CD4-positive, alpha-beta T cell treated with Interleukin-21 for 1 hour (primary cell): ENCODE measurements at places on chromosomes 6 and 20.

- DNase-seq, result no peak
Measured at GRCh38 chr20:4113615-4114603, 98.6 kb upstream of the RNF24 start.

GRCh38 chr20:57106692-57107091 lies 159.7 kb downstream of the BMP7 start:
- no peak for DNase-seq

GRCh38 chr6:161101517-161101916 lies 109.9 kb downstream of the MAP3K4 start:
- no peak for DNase-seq

DNA sequence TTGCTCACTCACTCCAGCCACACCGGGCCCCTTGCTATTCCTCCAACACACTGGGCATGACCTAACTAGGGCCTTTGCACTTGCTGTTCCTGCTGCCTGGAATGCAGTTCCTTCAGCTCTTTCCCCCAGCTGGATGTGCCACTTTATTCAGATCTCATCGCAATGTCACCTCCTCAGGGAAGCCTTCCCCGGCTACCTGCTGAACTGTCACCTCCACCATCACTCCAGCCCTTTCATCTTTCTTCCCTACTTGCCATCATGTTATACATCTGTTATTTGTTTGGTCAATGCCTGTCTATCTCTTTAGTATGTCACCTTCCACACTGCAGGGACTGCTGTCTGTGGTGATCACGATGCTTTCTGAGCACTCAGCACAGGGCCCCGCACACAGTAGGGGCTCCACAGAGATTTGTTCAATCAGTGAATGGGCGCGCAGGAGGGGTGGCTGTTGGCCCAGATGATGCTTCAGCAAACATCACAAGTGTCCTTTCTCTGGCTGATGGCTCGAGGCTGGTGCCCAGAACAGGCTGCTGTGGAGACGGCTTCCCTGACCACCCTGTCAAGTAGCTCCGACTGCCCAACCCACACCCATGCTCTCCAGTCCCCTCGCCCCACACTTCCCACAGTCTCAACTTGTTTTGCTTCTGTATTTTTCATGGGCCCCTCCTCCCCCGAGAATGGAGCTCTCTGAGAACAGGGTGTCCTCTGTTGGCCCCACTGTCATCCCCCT lies 31.8 kb downstream of the CEBPB start:
- DNase-seq, result no peak

GRCh38 chr6:139473231-139473701 lies 98.8 kb upstream of the CITED2 start:
- no peak for DNase-seq

DNA sequence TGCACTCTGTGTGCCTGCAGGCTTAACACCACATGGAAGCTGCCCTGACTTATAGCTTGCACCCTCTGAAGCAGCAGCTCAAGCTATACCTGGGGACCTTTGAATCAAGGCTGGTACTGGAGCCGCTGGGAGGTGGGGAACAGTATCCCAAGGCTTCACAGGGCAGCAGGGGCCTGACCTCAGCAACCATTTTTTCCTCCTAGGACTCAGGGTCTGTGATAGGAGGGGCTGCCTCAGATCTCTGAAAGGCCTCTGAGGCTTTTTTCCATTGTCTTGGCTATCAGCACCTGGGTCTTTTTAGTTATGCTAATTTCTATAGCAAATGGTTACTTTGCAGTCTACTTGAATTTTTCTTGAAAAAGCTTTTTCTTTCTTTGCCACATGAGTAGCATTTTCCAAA lies 80.2 kb upstream of the OPRM1 start:
- no peak for DNase-seq

DNA sequence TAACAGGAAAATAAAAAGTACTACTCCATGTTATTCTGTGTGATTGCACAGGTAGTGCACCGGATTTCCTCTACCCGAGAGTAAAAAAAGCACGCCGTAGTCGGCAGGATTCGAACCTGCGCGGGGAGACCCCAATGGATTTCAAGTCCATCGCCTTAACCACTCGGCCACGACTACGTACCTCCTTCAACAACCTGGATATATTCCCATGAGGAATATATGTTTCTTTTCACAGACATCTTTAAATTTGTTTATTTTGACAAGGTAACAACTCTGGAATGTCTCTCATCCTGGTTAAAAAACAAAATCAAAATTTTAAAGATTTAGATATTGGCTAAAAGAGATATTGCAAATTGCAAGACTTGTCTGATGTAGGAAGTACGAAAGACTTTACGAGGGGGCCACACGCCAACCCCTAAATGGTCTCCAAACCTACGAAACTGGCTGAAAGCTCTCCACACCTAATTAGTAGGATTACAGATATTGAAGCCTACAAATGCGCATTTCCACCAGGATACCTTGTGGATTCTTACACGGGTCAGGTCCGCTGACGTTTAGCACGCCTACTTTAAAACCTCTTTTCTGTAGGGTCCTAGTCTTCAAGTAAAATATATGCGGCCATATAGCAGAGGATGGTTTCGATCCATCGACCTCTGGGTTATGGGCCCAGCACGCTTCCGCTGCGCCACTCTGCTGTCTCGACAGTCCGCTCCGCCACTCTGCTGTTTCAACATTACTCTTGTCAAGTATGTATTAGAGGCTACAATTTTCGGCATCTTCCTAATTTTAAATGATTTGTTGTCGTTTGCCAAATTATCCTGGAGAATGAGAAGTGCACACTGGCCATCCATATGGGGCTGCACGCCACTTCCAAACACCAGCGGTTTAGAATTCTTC lies 52.2 kb upstream of the BTN3A2 start:
- DNase-seq, result peak; percentile 90

- DNase-seq, result no peak
Measured at GRCh38 chr20:59221049-59221706, 57.6 kb downstream of the ZNF831 start.

DNA sequence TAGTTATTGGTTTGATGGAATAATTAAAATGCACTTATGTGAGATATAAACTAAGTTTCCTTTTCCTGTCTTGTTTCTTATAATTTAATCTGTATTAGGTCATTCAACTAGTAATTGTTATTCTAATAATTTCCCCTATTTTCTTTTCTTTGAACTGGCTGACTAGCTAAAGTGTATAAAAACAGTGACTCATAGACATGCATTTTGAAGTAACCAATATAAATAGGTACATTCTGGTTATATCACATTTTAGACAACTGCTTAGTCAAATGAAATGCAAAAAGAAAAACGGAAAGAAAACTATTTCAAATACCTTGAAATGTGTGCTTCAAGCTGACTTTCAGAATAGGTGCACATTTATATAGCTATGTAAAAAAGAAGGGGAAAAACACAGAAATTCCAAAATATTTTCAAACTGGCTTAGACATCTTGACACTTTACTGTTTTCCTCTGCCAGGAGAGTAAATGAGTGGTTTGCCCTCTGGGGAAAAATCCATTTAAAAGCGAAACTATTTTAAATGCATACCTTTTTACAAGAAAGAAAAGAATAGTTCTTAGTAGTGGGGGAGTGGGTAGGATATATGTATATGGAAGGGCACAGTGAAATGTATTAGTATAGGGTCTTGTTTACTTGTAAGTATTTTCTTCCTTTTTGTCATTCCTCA lies 28.3 kb downstream of the KCNQ5 start:
- no peak for DNase-seq

DNA sequence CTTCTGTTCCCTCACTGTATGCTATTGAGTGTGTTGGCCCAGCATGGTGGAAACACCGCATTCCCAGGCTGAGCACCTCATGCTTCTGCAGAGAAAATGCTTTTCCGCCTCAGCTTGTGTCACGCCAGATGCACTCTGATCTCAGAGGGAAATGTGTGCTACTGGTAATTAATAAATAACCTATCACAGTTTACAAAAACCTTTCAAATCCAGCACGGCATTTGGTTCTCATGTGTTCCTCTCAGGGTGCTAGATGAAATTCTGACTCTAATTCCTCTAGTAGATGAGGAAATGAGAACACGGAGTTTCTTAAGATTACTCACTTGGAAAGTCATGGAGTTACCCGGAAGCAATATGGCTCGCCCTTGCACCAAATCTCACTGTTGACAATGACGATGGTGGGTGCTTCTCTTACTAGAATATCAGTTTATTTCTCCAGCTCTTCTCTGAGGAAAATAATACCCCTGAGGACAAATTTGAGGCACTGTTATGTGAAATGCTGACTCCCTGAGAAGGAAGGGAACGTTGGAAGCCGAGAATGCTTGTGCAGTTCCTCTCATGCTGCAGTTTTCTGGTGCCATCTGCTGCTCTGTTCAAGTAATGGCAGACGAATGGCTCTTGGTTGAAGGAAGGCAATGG lies 116.6 kb downstream of the RNF144B start:
- DNase-seq, result peak; percentile 51

DNA sequence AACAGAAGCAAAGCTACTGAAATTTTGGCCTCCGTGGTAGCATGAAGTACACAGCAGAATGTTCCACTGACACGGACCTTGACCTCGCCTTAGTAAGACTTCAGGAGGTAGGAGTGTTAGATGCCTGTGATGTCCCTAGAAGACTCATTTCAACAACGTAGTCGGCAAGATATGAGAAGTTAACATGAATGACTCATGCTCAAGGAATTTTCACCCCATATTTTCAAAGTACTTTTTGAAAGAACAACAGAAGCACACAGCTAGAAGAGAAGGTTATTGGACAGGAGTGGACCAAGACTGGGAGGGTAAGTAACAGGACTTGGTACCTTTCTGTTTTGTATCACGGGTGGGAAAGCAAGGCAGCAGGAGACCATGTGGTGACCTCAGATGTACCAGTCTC lies 78.0 kb downstream of the DZANK1 start:
- no peak for DNase-seq

GRCh38 chr20:56423886-56424285 lies 11.8 kb downstream of the CASS4 start:
- DNase-seq, result no peak

- DNase-seq, result no peak
Measured at GRCh38 chr20:12331236-12331635, 413.5 kb downstream of the BTBD3 start.

DNA sequence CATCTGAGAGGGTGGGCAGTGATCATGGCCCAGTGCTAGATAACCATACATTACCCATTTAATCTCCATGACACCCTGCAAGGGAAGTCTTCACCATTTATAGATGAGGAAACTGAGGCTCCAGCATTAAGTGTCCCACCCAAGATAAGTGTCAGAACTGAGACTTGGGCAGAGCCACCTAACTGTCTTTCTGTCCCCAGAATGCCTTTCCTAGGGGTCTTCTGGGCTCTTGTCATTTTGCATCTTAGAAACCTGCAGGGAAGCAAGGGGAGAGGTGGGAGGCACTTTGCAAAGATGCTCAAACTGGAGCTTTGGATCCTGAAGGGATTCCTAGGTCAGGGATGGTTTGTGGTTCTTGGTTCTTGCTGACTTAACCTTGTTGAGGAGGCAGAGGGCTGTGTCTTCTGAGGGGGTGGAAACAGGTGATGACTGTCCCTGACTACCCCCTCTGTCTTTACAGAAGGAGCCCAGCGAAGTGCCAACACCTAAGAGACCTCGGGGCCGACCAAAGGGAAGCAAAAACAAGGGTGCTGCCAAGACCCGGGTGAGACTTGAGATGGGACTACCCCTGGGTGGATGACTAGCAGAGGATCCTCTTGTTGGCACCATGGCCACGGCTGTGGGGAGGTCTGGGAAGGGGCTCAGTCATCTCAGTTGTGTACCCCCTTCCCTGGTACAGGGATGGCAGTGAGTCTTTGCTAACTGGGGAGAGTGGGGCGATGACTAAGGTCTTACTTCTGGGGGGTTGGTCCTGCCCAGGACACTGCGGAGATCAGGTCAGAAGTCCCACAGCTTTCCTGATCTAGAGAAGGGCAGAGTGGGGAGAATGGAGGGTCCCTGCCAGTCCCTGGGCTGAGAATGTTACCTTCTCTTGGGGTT lies 5.8 kb downstream of the HMGA1 start:
- DNase-seq, result no peak

DNA sequence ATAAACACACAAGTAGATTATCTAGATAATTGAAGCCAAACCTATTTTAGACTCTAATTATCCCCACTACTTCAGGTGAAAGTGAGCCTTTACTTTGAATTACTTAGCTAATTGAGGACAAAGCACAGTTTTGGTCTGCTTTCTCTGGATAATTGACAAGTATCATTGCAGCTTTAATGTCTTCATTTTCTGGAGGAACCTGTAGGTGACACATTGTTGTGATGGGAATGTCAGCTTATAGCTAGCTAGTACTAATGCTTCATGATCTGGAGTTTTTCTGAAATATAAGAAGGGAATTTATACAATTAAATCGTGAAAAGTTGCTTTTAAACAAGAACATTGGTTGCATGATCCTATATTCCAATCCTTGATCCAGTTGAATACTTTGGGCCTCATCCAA lies 319.3 kb upstream of the CITED2 start:
- no peak for DNase-seq

DNA sequence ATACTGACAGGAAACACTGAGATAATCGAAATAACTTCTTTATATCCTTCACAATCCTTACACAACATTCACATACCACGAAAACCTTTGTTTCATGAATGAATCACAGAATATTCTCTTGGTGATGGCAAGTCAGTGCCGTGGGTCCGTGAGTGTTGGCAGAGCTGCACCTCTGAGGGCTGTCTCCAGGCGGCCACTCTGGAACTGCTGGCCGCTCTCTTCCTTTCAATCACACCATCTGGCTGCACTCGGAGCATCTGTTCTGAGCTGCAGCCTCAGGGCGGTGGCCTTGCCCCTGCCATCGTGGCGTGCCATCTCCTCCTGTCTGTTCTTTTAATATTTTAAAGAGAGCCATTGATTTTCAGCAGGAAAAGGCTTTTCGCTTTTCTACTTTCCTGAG lies 129.4 kb upstream of the AFDN start:
- no peak for DNase-seq

GRCh38 chr6:43708860-43709653 lies 21.5 kb upstream of the MRPS18A start:
- no peak for DNase-seq

DNA sequence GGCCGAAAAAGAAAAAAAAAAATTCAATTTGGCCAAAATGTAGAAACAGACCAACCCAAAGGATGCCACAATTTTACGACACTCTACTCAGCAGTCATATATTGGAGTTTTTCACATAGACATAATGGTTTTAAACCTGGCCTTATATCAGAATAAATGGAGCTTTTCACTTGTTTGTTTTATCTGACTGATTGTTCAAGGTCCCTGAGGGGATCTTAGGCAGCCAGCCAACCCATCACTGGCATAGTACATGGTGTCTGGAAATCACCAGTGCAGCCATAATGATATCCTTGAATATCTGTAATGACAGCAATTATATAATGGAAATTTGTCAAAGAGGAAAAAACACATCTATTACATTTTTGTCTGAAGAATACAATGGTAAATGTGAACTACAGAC lies 96.9 kb downstream of the PRSS35 start:
- DNase-seq, result no peak

GRCh38 chr6:17574866-17575560 lies 25.1 kb upstream of the FAM8A1 start:
- DNase-seq, result no peak

- DNase-seq, result peak; percentile 47
Measured at GRCh38 chr6:37433657-37434271, 743 bp downstream of the CMTR1 start.

GRCh38 chr6:125748406-125749172 lies 843 bp upstream of the HEY2 start:
- peak; percentile 10 for DNase-seq
